Activated naive CD8-positive, alpha-beta T cell treated with anti-CD3 and anti-CD28 coated beads, Interleukin-2, amount 10 ng/mL, durations not matched to agents 7 days and 5 days (primary cell): ENCODE measurements at places on chromosomes 3 and 15. TPM values are rescaled to one million over a fixed set of nuclear protein-coding genes. Genes with fewer than 3 reads are reported as not detected.

- DNase-seq, result no peak
Measured at GRCh38 chr15:62324382-62324781, 159.3 kb upstream of the C2CD4B start.

The CCNB2 gene
- total RNA-seq, result 72.1 TPM

DNA sequence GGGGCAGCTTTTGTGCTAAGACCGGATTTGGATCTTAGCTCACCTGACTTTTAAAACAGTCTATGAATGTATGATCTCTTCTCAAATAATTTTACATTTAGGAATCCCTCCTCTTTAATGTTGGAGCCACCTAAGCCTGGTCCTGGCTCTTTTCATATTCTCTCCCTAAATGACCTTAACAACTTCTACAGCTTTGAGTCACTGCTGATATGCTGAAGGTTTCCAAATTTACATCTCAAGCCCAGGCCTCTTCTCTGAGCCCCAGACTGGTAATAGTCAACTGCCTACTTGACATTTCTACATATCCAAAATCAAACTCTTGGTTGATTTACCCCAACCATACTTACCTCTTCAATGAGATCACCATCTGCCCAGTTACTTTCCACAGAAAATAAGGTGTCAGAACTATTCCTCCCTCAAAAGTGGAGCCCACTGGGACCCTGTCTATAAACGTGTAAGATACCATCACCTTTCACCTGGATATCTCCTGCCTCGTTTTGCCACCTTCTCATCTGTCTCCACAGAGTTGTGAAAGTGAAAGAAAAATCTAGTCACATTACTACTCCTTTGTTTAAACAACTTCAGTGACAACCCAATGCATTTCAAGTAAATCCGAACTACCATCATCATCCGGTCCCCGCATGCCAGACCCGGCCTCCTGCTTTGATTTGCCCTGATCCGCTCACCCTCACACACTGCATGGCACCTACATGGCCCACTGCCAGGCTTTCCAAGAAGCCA is 48.8 kb downstream of the UBP1 start:
- DNase-seq, result no peak

GRCh38 chr3:160213191-160213590 is 12.0 kb upstream of the C3orf80 start:
- DNase-seq, result no peak

GRCh38 chr3:144931590-144931989 is 960.0 kb downstream of the DIPK2A start:
- DNase-seq, result no peak

DNA sequence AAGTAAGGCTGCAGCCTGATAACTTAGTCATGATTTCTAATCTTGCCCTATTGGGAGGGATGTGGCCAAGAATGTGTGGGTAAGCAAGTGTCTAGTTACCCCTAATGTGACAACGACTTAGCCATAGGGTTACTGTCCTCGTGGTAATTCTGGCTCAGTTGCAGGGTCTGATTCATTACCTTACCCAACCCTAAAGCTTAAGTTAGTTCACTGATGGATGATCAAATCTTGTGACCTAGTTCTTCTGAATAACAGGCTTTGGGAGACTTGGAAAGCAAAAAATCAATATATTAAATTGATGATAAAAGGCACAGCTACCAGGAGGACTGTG is 1.6 kb upstream of the INTS14 start:
- no peak for DNase-seq

GRCh38 chr15:33518421-33518820 is 207.7 kb downstream of the RYR3 start:
- DNase-seq, result no peak

The IGSF11 gene
- total RNA-seq, result 2.4 TPM

GRCh38 chr3:113259196-113259595 is 47.8 kb downstream of the BOC start:
- DNase-seq, result no peak

DNA sequence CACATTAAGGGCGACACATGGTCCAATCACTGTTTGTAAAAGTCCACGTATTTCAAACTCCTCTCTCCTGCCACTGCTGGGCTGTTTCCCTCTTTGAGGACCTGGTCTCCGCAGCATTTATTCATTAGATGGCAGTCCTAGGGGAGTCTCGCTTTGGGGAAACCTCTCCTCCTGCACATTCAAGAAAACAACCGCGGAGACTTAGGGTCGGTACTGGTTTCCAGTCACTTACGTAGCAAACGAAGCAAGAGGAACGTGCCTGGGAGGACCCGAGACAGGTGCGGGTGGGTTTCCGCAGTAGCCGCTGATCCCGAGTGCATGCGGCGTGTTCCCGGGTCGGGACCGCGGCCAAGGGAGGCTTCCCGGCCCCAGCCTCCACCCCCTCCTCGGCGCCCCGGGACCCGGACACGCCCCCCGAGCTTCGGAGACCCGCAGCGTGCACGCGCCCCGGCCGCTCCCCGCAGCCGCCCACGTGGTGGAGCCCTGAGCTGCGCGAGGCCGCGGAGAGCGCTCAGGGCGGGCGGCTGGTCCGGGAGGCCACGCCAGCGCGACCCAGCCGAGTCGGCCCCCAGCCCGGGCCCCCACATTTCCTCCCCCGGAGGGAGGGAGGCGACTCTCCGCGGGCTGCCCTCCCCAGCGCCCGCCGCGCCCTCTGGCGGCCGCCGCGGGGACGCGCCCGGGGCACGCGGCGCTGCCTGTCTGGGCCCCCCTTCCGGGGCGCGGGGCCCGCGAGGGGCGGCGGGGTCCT is 1.1 kb upstream of the IGF1R start:
- DNase-seq, result peak; percentile 84

The RTP3 gene
- not detected for total RNA-seq

DNA sequence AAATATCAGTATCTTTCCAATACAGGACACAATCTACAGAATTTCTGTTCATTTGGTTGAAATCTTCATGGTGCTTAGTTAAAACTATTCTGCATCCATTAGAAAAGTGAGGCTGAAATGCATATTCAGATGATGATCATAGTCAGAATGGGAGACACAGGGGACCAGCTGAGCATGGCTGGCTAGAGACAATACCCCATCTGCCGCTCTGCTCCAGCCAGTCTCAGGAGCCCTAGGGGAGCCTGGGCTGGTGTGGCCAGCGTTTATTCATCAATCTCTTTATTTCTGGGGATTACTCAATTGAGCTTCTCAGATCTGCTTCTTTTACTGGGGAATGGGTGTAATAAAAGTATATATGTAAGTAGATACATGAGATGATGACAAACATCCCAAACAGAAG is 470.9 kb upstream of the CDIN1 start:
- DNase-seq, result no peak

DNA sequence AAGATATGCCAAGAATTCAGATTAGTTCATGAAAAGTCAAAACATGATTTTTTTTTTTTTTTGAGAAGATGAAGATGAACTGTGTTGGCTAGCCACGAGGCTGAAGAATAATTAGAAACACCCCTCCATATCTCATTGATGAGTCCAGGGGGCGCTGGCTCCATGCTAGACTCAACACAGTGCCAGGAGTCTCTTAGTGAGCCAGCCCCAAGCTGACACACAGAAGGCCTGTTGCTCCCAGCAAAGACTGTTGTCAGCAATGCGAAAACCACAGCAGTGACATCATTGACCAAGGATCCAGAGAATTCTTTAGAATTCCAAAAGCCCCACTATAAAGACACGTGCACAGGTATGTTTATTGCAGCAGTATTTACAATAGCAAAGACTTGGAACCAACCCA is 185.2 kb downstream of the ANXA2 start:
- no peak for DNase-seq

The MED12L gene
- total RNA-seq, result 0.68 TPM

DNA sequence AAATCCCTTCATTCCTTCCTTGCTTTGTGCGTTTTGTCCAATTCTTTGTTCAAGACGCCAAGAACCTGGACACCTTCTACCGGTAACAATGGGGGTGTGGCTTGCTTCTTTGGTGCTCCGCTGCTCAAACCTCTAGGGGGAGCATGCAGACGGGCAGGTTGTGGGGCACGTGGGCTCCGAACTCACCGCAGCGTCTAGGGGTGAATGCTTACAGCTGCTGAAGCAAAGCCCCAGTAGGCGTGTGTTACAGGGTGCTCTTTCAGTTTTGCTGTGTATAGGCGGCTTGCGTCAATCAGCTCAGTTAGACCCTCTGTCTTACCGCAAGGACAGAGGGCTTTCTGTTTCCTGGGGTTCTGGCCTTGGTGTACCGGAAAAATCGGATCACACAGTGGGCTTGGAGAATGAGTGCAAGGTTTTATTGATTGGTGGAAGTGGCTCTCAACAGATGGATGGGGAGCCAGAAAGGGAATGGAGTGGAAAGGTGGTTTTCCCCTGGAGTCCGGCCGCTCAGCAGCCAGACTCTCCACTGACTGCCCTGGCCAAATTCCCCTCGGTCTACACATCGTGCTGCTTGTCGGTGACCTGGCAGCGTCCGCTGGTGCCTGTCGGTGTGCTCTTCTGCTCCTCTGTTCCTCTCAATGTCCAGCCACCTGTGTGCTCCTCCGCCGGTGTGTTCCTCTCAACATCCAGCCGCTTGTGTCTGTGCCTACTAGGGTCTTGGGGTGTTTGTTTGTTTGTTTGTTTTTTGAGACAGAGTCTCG is 1.2 kb upstream of the LRRC34 start:
- DNase-seq, result peak; percentile 74

- no peak for DNase-seq
Measured at GRCh38 chr3:111545349-111545748, 3.4 kb downstream of the CD96 start.

The OXTR gene
- total RNA-seq, result 0.42 TPM

DNA sequence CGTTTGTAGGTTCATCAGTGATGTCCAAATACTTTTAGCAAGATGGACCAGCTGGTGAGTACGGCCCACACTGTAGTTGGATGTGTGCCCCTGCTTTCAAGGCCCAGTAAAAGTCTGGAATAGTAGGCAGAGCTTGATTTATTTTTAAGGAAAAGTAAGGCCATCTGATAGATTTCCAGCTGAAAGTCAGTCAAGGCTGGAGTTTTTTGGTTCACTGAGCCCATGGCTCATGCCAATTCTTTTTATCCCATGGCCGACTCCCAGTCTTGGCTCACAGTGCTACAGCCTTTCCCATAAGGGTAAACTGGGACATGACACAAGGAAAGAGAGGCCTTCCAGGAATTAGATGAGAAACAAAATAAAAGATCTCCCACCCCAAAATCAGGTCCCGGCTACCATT is 13.5 kb downstream of the CCDC80 start:
- no peak for DNase-seq

GRCh38 chr3:33008282-33008681 is 56.8 kb downstream of the CCR4 start:
- DNase-seq, result no peak

GRCh38 chr3:111653766-111654165 is 58.6 kb upstream of the ZBED2 start:
- no peak for DNase-seq

DNA sequence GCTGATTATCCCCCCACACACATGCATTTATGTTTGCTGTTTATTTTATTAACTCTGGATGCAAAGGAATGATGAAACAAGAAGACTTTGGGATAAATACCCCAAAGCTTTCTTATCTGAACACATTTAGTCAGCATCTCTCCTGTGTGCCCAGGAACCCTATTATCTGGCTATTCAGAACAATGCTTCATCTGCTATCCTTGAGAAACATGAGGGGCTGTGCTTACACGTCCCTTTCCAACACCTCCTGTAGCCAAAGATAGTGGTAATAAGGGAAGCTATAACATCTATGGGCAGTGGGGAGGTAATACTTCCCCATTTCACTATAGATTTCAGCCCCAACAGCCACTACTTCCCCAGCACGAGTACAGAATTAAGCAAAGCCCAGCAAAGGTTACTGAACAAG is 94.7 kb downstream of the SSR3 start:
- no peak for DNase-seq

GRCh38 chr15:96247621-96248305 is 82.7 kb upstream of the NR2F2 start:
- no peak for DNase-seq

DNA sequence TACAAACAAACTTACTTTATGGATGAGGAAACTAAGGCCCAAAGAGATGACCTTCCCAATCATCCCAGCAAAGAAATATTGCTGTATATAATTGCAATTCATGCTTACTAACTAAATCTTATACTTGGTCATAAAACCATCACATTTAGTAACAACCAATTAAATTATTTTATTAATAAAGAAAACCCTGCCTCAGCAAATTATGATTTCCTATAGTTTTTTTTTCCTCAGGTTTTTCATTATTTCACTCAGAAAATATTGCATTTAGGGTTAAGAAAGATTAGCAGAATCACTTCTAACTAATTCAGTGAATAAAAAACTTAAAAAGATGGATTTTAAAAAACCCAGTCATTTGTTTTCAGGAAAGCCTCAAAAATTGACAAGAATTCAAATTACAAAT is 86.5 kb upstream of the GADL1 start:
- no peak for DNase-seq

DNA sequence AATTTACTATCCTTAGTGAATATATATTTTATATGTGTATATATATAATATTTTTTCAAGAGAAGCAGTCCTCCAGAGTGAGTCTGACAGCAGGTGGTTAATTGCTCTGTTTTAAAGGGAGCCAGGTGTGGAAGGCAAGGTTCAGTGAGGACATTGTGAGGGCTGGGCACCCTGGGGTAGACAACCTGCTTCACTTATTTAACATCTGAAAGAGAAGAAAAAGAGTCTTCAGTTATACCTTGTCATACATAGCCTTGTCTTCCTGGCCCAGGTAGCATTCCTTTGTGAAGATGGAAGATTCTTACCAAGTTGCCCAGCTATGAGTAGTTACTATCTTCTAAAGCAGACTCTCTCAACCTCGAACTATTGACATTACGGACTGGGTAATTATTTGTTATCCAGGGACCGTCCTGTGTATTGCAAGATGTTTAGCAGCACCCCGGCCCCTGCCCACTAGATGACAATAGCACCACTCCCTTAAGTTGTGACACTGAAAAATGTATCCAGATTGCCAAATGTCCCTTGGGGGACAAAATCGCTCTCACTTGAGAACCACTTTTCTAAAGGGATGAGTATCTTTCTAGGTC is 336.0 kb upstream of the TRIM42 start:
- no peak for DNase-seq

GRCh38 chr3:198097048-198097447 is 137.0 kb downstream of the LMLN start:
- no peak for DNase-seq
